ENCODE measurements at places on chromosomes 7 and 10. TPM values are rescaled to one million over a fixed set of nuclear protein-coding genes. Genes with fewer than 3 reads are reported as not detected.

TRIM56 gene
- 10.0 TPM for total RNA-seq

C10orf62 gene
- total RNA-seq, result not detected

ATG9B gene
- total RNA-seq, result 0.98 TPM

LFNG gene
- total RNA-seq, result 2.3 TPM

VSTM4 gene
- 4.7 TPM for total RNA-seq

TMEM178B gene
- total RNA-seq, result not detected

LBX1 gene
- total RNA-seq, result 0.08 TPM

PNLIP gene
- not detected for total RNA-seq

AKR1C8 gene
- not detected for total RNA-seq

BHLHA15 gene
- not detected for total RNA-seq

LRRC18 gene
- total RNA-seq, result not detected

GALNT17 gene
- total RNA-seq, result not detected

MUC12 gene
- not detected for total RNA-seq

GNAT3 gene
- total RNA-seq, result not detected

CDH23 gene
- total RNA-seq, result 0.25 TPM

LEP gene
- total RNA-seq, result under 0.01 TPM

ERCC6 gene
- total RNA-seq, result 51.1 TPM

SLC13A1 gene
- not detected for total RNA-seq

OPALIN gene
- total RNA-seq, result not detected

HOXA2 gene
- total RNA-seq, result 0.16 TPM

AGR2 gene
- total RNA-seq, result not detected

ZNF853 gene
- 1.6 TPM for total RNA-seq

ZNF117 gene
- total RNA-seq, result 5.1 TPM

TFAM gene
- total RNA-seq, result 43.7 TPM

GIMAP6 gene
- 0.18 TPM for total RNA-seq

LIPM gene
- total RNA-seq, result 0.82 TPM

NME8 gene
- not detected for total RNA-seq

STOX1 gene
- total RNA-seq, result 0.09 TPM

ZNF800 gene
- 37.5 TPM for total RNA-seq

FOXP2 gene
- total RNA-seq, result 17.4 TPM

CHAT gene
- total RNA-seq, result not detected

RAMP3 gene
- total RNA-seq, result not detected

ZNF425 gene
- total RNA-seq, result 4.3 TPM

SLC26A3 gene
- total RNA-seq, result not detected

DNAAF5 gene
- 22.0 TPM for total RNA-seq

SPAM1 gene
- not detected for total RNA-seq

DYNC1I1 gene
- total RNA-seq, result 0.54 TPM

NOS3 gene
- total RNA-seq, result 4.6 TPM

AZGP1 gene
- not detected for total RNA-seq

GAD2 gene
- total RNA-seq, result not detected

HABP2 gene
- total RNA-seq, result not detected

CACNB2 gene
- total RNA-seq, result 2.1 TPM

OR2A42 gene
- total RNA-seq, result not detected

GNGT1 gene
- not detected for total RNA-seq

HOXA1 gene
- total RNA-seq, result 0.72 TPM

PIP gene
- not detected for total RNA-seq

LRRTM3 gene
- total RNA-seq, result under 0.01 TPM

TMEM196 gene
- total RNA-seq, result not detected

SLC29A3 gene
- total RNA-seq, result 1.2 TPM

MINDY4 gene
- 13.2 TPM for total RNA-seq

CYP2W1 gene
- total RNA-seq, result not detected

CUBN gene
- total RNA-seq, result 3.4 TPM
